NCI-H146 (cell line): ENCODE measurements at places on chromosomes 4 and X.

DNA sequence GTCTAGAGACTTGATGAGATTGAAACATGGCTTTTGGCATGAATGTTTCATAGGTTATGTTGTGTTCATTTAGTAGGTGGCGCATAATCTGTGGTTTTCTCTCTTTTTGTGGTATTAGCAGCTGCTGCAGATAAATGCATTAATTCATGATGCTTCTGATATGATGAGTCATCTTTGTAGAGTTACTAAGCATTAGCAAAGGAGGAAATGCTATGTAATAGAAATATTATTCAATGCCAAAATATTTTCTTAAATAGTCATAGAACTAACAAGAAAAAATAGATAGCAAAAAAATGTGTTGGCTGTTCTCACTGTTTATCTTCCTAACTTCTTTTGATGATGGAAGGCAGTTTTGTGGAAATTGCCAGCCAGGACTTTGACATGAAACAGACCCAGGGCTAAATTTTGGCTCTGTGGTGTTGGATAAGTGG lies 3.6 kb downstream of the ZXDB start:
- DNase-seq: no peak

- no peak for DNase-seq
Measured at GRCh38 chr4:141215030-141215429, 5.7 kb upstream of the ZNF330 start.

- no peak for DNase-seq
Measured at GRCh38 chr4:110876866-110877265, 254.0 kb upstream of the PITX2 start.

- DNase-seq: no peak
Measured at GRCh38 chr4:138979742-138980141, 35.8 kb upstream of the NOCT start.

DNA sequence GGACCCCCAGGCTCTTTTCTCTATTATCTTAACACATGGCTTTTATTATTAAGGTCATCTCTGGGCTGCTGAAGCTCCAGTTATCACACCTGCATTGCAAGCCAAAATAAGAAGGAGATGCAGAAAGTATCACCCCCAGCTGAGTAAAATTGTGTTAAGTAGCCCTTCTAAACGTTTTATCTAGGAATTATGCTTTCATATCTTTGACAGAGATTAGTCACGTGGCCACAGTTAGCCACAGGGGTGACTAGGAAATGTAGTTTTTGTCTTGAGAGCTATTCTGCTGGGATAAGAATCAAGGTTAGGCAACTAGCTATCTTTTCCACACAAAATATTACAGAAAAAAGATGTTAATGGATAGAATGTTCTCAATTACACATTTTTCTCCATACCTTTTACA lies 102.1 kb downstream of the ANXA3 start:
- no peak for DNase-seq

GRCh38 chr4:14152834-14153519 lies 525.5 kb upstream of the BOD1L1 start:
- DNase-seq: no peak

GRCh38 chr4:161827013-161827412 lies 336.8 kb downstream of the FSTL5 start:
- DNase-seq: no peak

- DNase-seq: no peak
Measured at GRCh38 chrX:10608099-10608498, 12.3 kb downstream of the MID1 start.

- DNase-seq: no peak
Measured at GRCh38 chr4:105155426-105155825, 8.8 kb downstream of the TET2 start.

DNA sequence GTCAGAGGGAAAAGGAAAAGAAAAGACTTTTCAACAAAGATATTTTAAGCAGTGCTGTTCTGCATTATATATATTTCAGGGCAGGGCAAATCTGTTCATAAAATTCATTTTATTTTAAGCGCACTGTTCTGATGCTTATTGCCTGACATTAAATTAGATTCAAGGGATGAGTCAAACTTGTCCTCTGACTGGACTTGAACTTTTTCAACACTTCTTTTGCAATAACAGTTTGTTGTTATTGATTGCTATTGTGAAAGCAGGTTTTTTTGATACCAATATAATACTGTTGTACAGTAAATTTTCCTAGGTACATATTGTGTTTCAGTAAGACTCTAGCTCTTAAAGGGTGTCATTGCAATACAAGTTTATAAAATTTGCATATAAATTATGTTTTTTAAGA lies 481.3 kb downstream of the NAF1 start:
- no peak for DNase-seq

- DNase-seq: no peak
Measured at GRCh38 chr4:182513587-182514291, 270.5 kb downstream of the TENM3 start.

GRCh38 chr4:80484712-80485111 lies 149.2 kb downstream of the CFAP299 start:
- no peak for DNase-seq

- DNase-seq: no peak
Measured at GRCh38 chr4:139675651-139676050, 10.0 kb downstream of the MGST2 start.

DNA sequence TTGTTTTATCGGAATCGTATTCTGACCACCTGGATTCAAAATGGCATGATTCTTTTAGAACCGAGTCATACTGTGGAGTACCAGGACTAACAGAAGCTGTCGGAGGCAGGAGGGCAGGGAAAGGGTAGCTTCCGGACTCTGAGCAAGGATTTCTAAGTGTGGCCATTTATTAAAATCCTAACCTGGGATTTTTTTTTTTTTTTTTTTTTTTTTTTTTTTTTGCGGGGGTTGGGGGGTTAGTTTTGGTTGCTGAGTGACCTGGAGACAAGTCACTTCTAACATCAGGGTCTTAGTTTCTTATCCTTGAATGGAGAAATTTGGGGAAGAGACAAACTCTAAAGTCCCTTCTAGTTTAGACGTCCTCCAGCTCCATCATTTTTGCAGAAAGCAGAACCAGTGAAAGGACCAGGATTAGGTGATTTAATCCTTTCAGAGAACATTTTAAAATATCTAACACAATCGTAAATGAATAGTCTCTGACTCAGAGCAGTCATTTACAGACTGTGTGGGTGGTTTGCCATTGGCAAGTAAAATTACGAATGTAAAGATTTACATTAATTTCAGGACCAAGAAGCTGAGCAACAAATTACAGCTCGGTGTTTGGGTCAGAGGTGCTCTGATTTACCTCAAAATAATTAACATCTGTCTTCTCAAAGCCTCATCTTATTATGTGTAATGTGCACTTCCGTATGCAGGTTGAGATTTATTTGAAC lies 7.3 kb downstream of the SLC25A5 start:
- no peak for DNase-seq

GRCh38 chr4:99821918-99822503 lies 5.4 kb downstream of the DAPP1 start:
- DNase-seq: no peak

DNA sequence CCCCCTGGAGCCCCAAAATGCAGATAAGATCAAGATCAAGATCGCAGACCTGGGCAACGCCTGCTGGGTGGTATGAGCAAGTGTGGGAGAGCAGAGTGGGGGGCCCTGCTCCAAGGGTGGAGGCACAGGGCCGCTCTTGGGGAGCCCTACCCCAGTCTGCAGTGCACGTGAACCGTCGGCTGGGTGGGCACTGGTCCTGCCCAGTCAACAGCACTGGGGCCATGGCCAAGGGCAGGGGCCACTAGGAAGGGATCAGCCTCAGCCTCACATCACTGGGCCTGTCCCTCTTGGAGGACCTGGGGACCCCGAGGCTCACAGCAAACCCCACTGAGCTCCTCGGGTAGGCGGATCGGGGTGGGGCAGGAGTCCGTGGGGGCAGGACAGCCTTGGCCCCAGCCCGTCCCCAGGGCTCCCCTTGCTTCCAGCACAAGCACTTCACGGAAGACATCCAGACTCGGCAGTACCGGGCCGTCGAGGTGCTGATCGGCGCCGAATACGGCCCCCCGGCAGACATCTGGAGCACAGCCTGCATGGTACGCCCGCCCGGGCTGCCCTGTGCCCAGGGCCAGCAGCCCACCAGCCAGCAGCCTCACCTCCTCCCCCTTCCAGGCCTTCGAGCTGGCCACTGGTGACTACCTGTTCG lies 3.6 kb downstream of the SRPK3 start:
- DNase-seq: no peak

GRCh38 chr4:24321616-24322015 lies 262.7 kb downstream of the DHX15 start:
- no peak for DNase-seq

GRCh38 chr4:69057620-69058409 lies 38.5 kb upstream of the UGT2B7 start:
- no peak for DNase-seq

GRCh38 chr4:170414961-170415360 lies 325.2 kb upstream of the AADAT start:
- DNase-seq: no peak

DNA sequence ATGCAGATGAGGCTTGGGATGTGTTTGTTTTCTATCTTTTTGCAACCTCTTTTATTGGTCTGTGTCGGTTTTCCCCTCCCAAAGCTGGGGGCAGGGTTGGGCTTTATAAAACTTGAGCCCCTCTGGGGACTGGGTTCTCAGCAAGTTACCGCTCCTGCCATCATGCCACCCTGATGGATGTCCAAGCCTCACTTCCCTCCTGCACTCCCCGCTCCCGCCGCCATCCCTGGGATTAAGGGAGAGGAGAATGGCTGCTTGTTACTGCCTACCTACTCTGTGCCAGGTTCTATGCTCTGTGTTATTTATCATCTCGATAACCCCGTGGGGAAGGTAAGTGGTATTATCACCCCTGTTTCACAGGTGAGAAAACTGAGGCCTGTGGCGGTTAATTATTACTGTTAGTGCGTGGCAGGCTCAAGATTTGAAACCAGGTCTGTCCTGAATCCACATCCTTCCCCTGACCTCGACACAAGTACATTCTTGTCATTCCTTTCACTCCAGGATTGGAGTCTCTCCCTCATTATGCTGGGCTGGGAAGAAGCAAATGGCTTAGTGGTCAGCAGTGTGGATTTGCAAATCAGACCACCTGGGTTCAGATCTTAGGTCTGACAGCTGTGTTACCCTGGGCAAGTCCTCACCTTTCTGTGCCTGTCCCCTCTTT lies 4.5 kb downstream of the UBA1 start:
- DNase-seq: no peak

DNA sequence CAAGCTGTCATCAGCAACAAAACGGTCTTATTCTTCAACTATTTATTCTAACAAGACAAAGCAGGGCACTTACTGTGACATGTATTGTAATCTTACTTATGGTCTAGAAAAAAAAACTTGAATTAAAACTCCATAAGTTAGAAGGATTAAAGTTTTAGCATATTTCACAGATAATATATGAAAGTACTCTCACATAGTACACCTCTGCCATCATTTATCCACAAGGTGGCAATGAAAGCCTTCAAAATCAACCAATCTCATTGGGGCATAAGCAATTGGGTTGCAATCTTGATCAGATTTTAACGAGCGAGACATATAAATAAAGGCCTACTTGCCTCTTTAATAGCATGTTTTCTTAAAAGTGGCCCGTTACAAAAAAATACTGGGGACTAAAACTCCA lies 1382.9 kb downstream of the FAM133A start:
- DNase-seq: no peak

GRCh38 chrX:38811515-38812243 lies 10.4 kb downstream of the MID1IP1 start:
- DNase-seq: no peak

- DNase-seq: no peak
Measured at GRCh38 chr4:687971-688853, 739 bp downstream of the SLC49A3 start.

DNA sequence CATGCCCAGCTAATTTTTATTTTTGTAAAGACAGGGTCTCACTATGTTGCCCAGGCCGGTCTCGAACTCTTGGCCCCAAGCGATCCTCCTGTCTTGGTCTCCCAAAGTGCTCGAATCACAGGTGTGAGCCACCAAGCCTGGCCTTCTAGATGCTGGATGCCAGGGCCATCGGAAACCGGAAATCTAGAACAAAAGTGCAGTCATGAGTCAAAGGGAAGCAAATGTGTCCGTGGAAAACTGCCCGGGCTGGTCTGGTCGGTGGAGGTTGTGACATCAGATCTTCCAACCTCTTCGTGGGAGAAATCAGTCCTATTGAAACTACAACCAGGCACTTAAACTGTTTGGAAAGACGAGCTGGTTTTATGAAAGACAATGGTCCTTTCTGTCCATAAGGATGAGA lies 92.3 kb upstream of the SHOX start:
- no peak for DNase-seq

GRCh38 chr4:86582410-86582809 lies 11.7 kb upstream of the PTPN13 start:
- DNase-seq: no peak

DNA sequence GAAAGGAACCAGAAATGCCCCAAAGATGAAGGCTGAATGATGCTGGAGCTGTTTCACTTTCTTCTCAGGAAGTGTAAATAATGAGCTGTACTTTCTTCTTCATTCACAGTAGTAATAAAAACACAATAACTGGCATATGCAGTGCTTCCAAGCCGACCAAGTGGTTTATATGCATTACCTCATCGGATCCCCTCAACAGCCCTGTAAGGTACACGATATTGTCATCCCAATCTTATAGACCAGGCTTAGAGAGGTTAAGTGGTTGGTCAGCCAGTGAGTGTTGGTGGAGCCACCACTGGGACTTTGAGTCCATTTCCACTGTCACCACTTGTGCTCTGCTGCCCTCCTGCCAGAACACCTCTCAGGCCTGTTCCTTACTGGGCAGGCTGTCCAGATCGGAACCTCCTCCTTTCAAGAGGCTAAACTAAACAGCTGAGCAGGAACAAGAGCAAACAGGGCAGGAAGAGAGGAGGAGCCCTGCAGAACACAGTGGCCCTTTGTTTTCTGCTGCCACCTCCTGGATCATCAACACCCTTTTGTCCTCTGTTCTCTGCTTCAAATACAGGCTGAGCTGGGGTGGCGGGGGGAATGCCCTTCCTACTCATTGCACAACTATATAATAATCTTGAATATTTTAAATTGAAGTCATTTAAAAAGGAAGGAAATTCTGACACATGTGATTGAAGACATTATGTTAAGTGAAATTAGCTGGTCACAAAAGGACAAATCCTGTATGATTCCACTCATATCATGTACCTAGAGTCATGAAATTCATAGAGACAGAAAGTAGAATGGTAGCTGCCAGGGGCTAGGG lies 112.5 kb upstream of the ATP6AP2 start:
- peak; percentile 67 for DNase-seq

DNA sequence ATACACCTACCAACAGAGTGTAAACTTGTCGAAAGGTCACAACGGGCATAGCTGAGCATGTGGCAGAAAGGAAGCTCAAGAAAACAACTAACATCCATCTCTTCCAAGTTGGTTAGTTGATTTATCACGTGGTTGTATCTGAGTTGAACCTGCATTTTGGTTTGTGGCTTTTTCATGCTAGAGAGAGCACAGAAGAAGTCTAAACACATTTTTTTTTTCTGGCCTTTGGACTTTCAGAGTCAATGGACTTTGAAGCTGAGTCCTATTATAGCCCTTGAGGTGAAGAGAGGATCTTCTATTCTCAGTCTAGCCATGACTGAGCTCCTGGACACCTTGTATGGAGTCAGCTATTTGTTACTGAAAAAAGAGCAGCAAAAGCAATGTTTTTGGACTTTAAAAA lies 150.6 kb upstream of the TRPC5 start:
- DNase-seq: no peak

- no peak for DNase-seq
Measured at GRCh38 chr4:140947506-140947905, 185.8 kb downstream of the RNF150 start.
